Muscle of back (tissue), 13 donors: ENCODE measurements at places on chromosomes 4 and X. TPM values are rescaled to one million over a fixed set of nuclear protein-coding genes. Genes with fewer than 3 reads are reported as not detected.

DNA sequence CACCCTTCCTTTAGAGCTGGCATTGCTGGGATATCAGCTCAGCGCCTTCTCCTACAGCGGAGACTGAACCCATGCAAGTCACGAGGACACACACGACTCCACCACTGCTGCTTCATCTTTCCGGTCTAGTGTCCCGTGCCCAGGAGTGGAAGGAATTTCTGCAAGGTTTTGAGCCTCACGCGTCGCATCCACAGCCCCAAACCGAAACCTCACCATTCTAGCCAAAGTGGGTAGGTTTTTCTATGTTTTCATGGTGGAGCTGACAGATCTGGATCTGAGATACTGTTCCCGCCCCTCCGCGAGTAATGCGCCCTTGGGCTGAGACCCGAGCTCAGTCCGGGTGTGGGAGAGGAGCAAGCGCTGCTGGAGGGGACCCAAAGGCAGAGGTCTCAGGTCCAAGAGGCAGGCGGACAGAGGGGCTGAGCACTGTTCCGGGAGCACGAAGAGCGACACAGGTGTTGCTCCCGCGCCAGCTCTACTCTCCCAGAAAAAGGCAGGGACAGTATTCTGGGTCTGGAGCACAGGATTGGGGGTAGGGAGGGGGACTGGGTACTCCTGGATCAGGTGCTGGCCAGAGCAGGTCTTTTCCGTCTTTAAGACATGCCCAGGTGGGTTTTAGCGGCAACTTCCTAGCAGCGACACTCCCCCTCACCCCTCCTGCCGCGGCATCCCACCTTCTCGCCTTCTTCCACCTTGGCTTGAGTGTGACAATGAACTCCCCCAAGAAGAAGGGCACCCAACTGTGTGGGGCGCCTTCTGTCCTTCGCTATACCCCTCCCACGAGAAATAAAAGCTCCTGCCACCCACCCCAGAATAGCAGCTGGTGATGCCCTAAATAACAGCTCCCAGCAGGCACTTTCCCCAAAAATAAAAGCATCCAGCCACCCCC lies 1.8 kb downstream of the EPHA5 start:
- peak; percentile 20 for DNase-seq

- DNase-seq, result no peak
Observed at GRCh38 chrX:75483933-75484332, 38.9 kb downstream of the ZDHHC15 start.

Gene NKX1-1
- not detected for polyA plus RNA-seq

DNA sequence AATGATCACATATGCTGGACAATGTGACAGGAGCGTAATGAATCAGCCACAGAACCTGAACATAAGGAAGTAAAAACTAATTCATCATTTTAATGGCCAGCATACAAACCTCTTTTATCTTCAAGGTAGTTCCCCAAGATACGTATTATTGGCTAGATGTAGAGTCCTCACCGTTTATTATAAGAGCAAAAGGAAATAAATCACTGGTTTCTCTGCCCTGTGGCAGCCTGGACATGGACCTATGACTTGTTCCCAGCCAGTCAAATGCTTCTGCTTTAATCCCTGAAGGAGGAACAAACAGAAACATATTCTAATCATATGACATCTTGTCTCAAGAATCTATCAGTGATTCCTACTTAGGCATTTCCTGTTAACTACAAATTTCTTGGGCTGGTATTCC lies 86.8 kb upstream of the FAM241A start:
- DNase-seq, result no peak

Gene NPNT
- 153 TPM for polyA plus RNA-seq

Gene BRCC3
- 19.6 TPM for polyA plus RNA-seq
